ENCODE measurements at places on chromosomes 5 and 9.
A peak's percentile ranks its signal among the peaks of the same experiment; 100 is the strongest.

- no peak for DNase-seq
Observed at GRCh38 chr5:67578011-67578410, 381.4 kb upstream of the CD180 start.

GRCh38 chr5:79513308-79513703 is 628 bp downstream of the HOMER1 start:
- no peak for DNase-seq

DNA sequence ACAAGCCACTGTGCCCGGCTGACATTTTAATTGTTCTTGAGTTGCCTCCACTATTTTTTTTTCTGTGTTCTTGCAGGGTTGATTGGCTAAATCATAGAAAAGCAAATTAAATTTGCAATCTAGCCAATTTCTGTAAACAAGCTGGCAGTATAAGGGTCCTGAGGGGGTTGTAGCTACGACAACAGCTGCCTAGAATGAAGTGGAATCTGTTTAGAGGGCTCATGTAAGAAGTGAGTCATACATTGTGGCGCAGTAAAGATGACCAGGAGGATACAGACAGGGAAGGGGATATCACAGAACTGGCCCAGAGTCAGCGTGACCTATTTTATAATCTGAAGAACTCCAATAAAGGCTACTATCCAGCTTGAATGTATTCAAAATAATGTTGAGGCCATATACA is 82.2 kb upstream of the TLE1 start:
- DNase-seq, result no peak

DNA sequence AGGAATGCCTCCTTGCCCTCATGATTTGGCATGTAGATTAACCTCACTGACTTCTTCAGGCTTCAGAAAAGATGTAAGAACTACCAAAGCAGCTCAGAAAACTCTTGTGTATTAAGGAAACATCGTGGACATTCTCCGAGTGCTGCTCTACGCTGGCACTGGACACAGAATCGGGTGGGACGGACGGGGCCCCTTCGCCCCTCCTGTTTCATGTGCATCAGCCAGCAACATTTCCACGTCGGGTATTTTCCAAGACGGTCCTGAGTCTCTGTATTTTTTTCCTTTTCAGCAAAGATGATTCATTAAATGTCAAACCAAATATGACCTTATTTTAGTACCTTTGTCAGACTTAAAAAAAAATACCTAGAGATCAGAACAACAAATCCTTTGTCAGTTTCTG is 583.6 kb downstream of the CCDC171 start:
- DNase-seq, result no peak

- DNase-seq, result no peak
Observed at GRCh38 chr9:97059626-97060025, 20.7 kb upstream of the CTSV start.

DNA sequence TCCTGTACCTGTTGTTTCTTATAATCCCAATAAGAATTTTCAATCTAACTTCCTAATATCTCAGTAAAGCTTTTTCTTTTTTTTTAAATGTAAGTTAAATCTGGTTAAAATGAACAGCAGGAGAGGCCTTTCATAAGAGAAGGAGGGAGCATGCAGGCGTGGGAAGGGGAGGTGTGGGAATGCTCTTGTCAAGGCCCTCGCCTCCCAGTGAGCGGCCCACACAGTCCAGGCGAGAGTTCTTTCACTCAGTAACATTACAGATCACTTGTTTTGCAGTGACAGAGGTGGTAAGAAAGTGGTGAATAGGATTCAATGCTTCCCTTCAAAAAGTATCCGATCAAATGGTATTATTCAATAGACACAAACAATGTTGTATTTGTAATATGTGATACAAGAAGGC is 125.0 kb downstream of the EPB41L4A start:
- DNase-seq, result no peak

DNA sequence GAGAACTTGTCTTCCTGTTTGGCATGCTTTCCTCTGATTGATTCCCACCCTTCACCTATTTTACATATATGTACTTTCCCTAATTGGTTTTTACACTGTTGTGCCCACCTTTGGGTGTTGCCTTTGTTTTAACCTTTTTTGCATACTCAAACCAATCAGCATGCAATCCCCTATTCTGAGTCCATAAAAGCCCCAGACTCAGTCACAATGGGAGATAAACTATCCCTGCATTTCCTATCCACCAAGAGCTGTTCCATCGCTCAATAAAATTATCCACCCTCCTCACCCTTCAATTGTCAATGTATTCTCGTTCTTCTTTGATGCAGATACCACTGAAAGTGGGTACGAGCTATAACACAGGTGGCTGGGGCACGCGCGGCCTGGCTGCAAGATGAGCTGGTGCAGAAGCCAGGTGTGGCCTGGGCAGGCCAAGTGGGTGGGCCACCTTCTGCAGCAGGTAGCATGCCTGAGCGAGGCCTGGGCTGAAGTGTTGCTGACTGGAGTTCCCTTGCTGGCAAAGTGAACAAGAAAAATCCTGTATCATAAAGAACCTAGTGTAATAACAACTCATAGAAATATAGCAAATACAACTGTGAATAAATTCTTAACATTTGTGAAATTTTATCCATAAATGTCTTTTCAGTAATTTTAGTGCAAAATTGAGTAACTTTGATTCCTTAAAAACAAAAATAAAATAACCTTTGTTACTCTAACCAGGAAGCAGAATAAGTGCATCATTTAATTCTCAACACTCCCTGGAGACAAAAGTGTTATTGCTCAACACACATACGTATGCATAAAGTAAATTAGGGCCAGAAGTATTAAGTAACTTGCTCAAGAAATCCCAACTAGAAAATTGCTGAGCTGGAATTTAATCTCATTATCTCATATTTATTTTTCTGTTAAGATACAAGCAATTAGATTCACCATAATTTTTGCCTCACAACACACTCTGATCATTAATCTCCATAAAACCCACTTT is 685.3 kb upstream of the EDIL3 start:
- no peak for DNase-seq

- no peak for DNase-seq
Observed at GRCh38 chr5:95080030-95080429, 204.9 kb downstream of the MCTP1 start.

GRCh38 chr9:8401961-8402705 is 602.6 kb upstream of the DMAC1 start:
- no peak for DNase-seq

DNA sequence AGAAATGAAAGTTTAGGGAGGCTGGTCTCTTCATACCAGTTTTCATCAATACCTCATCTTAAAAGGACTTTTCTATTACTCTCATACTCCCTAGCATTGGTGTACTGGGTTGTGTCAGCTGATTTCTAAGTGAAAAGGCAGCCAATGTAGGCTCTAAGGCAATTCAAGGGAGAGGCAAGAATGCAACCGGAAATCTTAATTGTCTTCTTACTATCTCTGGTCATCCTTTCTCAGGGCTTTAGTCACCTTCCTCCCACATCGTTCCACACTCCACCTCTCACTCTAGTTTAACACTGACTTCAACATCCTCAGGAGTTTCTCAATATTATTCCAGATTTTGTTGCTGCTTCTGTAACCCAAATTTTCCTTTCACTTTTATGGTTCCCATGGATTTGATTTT is 281.8 kb upstream of the RFX3 start:
- no peak for DNase-seq

GRCh38 chr9:101028346-101029314 is at the start of gene PLPPR1:
TSS of gene PLPPR1 (plus strand) at chr9:101028727.
- no peak for DNase-seq

DNA sequence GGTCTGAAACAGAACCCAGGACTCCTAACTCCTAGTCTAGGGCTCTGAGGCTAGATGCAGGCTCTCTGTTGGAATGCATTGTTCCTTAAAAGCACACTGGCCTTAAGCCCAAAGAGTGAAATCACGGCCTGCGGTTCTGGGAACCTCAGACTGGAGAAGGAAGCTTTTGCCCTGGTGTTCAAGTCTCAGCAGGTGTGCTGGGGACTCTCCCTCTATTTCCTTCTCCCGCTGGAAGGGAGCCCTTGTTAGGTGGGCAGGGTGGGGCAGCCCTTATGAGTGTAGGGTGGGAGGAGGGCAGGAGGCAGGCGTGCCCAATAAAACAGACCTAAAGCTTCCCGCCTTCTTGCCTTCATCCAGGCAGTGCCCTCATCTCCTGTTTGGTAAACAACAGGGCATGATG is 1.8 kb upstream of the PPARGC1B start:
- no peak for DNase-seq

GRCh38 chr5:5494489-5495402 is 72.3 kb downstream of the ICE1 start:
- DNase-seq, result peak; percentile 91

DNA sequence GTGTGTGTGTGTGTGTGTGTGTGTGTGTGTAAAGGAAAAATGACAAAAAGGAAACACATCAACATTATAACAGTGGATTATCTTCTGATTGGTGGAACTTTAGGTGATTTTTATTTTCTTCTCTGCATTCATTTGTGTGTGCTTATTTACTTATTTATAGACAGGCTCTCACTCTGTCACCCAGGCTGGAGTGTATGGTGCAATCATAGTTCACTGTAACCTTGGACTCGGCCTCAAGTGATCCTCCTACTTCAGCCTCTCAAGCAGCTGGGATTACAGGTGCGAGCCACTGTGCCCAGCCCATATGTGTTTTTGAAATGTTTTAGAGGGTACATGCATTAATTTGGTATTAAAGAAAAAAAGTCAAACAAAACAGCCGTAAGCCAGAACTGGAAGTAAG is 39.1 kb downstream of the FAT2 start:
- no peak for DNase-seq

- no peak for DNase-seq
Observed at GRCh38 chr9:122788831-122789230, at the start of gene OR5C1. TSS of gene OR5C1 (plus strand) at chr9:122788933. CDS start at chr9:122788933, 0 bp downstream.

GRCh38 chr5:177378884-177379883 is 5.0 kb upstream of the SLC34A1 start:
- no peak for DNase-seq

DNA sequence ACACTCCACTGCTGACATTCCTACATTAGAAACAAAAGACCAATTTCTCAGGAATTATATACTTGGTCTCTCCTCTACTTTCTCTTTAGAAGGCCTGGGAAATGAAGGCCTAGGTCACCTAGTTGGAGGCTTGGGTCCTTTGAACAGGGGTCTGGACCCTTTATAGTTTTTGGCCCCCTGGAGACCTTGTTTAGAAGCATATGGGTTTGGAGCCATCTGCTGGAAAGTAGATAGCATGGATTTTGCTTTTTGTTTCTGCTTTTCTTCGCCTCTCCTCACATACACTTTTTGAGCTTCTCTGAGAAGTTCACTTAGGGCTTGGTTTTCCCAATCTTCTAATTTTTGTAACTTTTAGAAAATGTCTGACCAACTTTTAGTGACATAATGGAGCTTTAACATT is 67.1 kb upstream of the CDK20 start:
- DNase-seq, result no peak

- DNase-seq, result no peak
Observed at GRCh38 chr5:31995006-31995405, 179.1 kb downstream of the GOLPH3 start.

- no peak for DNase-seq
Observed at GRCh38 chr5:173291722-173292658, 36.2 kb downstream of the STC2 start.

GRCh38 chr5:149420545-149421371 is 41.7 kb upstream of the IL17B start:
- no peak for DNase-seq

DNA sequence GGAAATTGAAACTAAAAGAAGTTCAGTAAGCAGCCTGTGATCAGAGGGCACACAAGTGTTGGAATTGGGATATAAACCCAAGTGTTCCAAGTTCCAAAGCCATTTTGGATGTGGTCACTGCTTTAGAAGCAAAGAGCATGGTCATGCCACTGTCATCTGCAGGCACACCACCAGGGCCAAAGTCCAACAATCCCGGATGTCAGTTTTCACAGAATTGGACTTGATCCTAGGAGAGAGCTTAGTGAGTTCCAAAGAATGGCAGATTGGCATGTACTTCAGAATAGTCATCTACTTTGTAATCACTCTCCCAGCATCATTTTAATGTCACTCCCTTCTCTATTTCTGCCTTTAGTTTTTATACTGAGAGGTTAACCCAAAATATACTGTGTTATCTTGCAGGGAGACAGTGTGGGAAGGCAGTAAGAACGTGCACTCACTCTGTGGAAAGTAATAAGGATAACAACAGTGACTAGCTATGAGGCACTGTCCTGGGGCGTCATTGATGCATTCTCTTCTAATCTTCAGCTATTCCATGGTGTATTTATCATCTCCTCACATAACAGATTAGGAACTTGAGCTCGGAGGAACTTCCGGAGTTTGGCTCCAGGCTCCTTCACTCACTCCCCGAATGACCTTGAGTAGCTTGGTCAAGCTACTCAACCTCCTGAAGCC is 388.0 kb downstream of the ACTL7B start:
- no peak for DNase-seq

DNA sequence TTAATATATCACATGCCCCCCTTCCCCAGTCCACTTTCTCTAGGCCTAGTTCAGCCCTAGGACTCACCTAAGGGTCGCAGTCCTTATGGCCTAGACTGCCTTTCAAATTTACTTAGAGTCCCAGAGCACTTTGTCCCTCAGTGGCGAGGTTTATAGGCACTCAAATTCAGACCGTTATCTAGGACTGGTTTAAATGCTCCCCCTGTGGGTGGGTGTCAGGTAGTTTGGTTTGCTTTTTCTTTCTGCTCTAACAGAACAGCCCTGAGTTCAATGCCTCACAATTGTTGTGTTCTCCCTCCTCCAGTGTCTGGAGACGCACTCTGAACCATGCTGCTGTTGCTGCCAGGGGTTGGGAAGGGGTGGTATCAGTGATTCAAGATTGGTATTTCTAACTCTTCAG is 317.1 kb downstream of the MAT2B start:
- DNase-seq, result no peak

DNA sequence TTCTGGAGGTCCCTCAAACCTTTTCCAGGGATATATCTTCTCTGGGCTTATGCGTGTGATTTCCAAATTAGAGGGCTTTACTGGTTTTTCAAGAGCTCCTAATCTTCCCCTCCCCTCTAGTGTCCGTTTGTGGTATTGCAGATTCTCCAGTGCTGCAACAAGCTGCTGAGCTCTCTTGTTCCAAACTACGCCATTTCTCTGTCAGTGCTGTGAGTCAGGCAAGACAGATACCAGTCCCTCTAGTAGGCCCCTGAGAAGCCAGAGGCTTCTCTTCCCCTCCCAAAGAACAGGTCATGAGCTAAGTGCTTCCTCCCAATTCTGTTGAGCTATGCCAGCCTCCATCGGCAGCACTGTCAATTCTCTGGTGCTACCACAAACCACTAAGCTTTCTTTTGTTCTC is 149.5 kb downstream of the FANCC start:
- peak; percentile 68 for DNase-seq

DNA sequence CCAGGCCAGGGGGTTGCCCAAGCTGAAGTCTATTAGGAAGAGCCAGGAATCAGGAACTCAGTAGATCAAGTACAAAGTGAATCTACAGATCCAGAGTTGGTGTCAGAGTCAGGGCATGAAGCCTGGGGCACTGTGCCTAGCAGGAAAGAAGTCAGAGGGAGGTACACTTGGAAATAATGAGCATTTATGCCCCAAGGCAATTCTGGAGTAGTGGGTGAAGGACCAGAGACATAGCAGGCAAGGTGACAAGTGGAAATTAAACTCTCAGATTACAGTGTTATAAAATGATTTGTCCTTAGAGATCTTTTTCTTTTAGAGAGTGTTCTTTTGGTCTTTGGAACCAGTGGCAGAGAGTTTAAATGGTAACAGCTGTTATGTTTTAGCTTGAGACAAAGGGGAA is 138.0 kb downstream of the ADAMTSL1 start:
- DNase-seq, result no peak

- DNase-seq, result no peak
Observed at GRCh38 chr9:12783767-12784460, 9.1 kb downstream of the LURAP1L start.
